ENCODE measurements at places on chromosomes 6 and 20. TPM values are rescaled to one million over a fixed set of nuclear protein-coding genes. Genes with fewer than 3 reads are reported as not detected.

SOX18 gene
- total RNA-seq = not detected

RBPJL gene
- total RNA-seq = not detected

REM1 gene
- total RNA-seq = not detected

CENPW gene
- total RNA-seq = 23.7 TPM

CRISP3 gene
- not detected for total RNA-seq

UBD gene
- not detected for total RNA-seq

HLA-DRB5 gene
- total RNA-seq = 3.4 TPM

KCNK16 gene
- not detected for total RNA-seq

C20orf204 gene
- total RNA-seq = 0.04 TPM

OR2J3 gene
- total RNA-seq = not detected

ARMH2 gene
- not detected for total RNA-seq

PRRT1 gene
- not detected for total RNA-seq

CST11 gene
- not detected for total RNA-seq

- DNase-seq = no peak
Observed at GRCh38 chr6:105920071-105920470, 166.1 kb upstream of the PRDM1 start.

GRCh38 chr6:47323887-47324286 is 14.2 kb upstream of the TNFRSF21 start:
- no peak for DNase-seq

GRCh38 chr6:137097057-137097456 is 52.3 kb upstream of the IL20RA start:
- DNase-seq = no peak

DNA sequence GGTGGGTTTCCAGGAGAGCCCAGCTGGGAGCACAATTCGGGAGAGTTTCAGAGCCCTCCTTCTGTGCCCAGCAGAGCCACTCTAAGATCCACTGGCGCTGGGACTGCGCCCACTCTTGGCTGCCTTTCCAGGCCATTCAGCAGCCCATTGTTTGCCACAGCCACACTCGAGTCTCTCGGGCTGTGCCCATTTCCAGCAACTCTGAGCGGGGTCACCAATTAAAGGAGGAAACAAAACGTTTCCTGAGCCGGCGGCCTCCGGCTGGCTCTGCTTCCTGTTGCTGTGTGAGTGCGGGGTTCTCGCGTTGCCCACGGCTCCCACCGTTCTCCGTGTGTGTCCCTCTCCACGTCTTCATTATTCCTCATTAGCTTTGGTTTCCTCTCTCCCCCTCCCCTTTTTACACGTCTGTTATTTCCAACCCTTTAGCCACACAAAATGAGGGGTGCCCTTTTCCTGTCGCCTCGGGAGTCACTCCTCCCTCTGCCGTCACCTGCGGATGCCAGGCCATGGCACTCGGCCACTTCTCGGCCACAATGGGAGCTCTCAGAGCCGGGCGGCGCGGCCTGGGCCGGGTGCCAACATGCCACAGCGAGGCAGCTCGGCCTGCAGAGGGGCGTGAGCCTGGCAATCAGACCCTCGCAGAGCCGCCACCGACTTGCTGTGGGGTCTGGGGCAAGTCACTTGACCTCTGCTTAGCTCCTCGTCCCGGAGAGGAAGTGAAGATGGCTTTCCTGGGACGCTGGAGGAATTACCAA is 94.3 kb upstream of the NKX2-2 start:
- no peak for DNase-seq

- no peak for DNase-seq
Observed at GRCh38 chr6:12525276-12525675, 191.3 kb upstream of the PHACTR1 start.

- DNase-seq = no peak
Observed at GRCh38 chr6:161105408-161105807, 113.8 kb downstream of the MAP3K4 start.

- no peak for DNase-seq
Observed at GRCh38 chr6:5869676-5870075, 137.0 kb downstream of the NRN1 start.

- no peak for DNase-seq
Observed at GRCh38 chr6:150328744-150329405, 39.9 kb upstream of the IYD start.

- DNase-seq = no peak
Observed at GRCh38 chr6:66184091-66184490, 477.1 kb upstream of the EYS start.

GRCh38 chr6:10073341-10073740 is 341.5 kb downstream of the TFAP2A start:
- no peak for DNase-seq

DNA sequence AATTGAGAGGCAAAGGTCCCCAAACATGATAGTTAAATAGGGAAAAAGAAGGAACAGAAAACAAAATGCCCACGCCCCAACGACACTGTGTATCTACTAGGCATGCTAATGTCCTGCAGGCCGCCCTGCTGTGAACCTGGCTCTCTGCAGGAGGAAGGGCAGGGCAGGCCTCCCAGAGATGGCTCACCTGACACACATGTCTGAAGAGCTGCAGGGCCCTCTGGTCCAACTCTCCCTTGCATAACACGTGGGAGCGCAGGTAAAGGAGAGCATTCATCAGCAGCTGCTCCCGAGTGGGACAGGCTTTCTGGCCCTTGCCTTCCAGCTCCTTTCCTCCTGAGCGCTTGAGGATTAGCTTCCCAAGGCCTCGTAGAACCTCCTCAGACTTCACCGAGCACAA is 53.7 kb upstream of the LYRM2 start:
- DNase-seq = no peak

- no peak for DNase-seq
Observed at GRCh38 chr6:2625581-2625980, 125.1 kb downstream of the MYLK4 start.

GRCh38 chr6:122495612-122496011 is 24.0 kb upstream of the SERINC1 start:
- no peak for DNase-seq

GRCh38 chr6:160161647-160161986 is 40.0 kb downstream of the SLC22A1 start:
- no peak for DNase-seq

DNA sequence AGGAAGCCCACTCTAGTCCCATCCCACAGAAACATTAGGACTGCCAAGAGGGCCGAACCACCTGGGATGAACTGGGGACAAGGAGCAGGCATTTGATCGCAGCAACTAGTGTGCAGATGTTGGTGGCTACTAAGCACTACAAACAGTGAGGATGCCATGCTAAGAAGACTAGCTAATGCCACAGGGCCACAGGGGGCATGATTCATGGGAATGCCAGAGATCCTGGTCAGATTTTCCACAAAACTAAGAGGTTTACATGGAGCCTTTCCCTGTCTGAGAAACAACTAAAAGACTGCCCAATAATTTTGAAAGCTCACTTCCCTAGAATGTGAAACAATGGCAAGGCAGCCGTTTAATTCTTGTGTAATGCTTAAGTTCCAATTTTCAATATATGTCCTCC is 375.9 kb upstream of the PTCHD4 start:
- DNase-seq = no peak

DNA sequence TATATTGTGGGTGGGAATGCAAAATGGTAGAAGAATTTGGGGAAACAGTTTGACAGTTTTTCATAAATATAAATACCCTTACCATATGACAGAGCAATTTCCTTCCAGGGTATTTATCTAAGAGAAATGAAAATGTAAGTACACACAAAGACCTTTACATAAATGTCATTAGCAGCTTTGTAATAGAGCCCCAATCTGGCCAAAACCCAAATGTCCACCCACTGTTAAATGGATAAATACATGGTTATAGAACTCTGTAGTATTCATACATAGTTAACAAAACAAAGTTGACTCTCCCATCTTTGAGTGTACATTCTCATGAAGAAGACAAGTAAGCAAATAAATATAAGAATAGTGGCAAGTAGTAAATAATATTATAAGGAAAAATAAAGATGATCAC is 514.8 kb upstream of the NOX3 start:
- DNase-seq = no peak

GRCh38 chr6:128572294-128572693 is 51.9 kb upstream of the PTPRK start:
- DNase-seq = no peak

DNA sequence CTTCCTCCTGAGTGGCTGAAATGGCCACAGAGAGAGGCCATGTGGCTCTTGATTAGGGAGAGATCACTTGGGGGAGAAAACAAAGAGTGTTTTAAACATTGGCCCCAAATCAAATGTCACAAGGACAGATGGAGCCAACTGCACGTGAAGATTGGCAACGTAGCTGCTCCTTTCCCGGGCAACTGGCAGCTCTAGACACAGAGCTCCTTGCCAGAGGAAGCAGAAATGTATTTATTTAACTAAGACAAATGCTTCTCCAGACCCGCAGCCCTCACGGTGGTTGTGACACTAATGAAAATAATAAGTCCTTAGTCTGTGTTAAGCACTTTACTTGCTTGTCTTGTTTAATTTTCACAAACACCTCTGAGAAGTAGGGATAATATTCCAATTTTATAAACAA is 49.6 kb upstream of the DSN1 start:
- no peak for DNase-seq

- peak; percentile 72 for DNase-seq
Observed at GRCh38 chr6:33116841-33117711, 41.3 kb downstream of the HLA-DPB1 start.

DNA sequence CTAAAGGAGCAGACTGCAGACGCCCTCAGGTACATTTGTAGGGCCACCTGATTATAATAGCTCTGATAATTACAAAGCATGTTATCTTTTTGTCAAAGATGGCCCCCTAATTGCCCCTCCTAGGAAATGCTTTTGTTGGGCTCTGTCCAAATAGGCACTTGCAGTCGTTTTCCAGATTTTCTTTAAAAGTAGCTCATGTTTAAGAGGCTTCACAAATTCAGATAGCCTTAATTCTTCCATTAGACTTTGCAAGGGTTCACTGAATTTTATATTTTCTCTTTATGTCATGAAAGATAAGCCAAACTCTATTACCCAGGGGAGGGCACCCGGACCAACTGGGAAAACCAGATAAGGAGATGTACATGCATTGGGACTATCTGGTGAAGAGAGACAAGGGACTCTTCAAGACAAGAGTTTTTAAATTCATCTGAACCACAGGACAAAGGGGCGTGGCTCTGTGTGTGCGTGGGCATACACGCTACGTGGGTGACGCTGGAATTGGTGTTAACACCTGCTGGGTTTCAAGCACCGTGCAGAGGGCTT is 95.6 kb downstream of the TOX2 start:
- no peak for DNase-seq

- no peak for DNase-seq
Observed at GRCh38 chr20:53097371-53097770, 125.2 kb downstream of the TSHZ2 start.

DNA sequence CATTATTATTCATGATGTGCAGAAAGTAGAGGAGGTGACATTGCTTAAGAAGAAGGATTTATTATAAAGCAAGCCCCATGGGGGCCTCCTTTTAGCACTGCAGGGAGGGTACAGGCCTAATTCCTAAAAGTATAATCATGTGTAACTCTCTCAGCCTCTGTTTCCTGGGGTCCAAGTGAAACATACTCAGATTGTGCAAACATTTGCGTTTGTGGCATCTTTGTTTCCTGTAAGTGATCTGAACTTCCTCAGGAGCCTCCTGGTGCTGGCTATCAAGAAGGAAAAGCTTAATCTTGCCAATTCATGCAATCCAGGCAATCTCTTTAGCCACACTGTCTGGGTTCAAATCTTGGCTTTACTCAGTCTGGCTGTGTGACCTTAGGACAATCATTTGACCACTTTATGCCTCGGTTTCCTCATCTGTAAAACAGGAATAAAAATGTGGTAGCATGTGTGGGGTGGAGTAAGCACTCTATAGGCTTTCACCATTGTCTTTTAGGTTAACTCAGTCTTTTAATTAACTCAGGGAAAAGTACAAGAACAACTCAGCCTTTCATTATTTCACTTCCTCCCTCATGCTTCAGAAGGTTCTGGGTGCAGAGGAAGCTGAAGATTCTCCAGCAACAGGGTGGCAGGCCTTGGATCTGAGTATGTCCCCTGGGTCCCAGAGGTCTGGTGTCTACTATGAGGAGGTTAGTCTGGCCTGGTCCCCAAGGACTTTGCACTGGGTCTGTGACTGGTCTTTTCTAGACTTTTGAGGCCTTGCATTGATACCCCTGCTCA is 831 bp upstream of the SIRPB2 start:
- DNase-seq = no peak

GRCh38 chr6:91149246-91149955 is 562.5 kb upstream of the MAP3K7 start:
- DNase-seq = no peak

DNA sequence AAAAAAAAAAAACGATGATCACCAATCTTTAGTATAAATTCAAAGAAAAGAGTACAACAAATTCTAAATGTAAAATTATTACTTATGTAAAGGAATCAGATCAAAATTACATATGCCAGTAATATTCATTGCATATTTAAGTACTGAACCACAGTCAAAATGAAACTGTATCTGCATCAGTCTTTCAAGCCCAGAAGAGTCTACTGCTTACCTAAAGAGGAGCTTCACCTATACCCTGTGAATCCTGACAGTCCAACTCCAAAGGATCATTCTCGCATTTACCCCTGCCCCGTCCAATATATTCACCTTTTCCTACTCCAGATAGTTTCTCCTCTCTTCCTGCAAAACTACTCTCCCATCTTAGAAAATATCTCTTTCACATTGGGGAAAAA is 9.2 kb downstream of the ATG5 start:
- DNase-seq = no peak

DNA sequence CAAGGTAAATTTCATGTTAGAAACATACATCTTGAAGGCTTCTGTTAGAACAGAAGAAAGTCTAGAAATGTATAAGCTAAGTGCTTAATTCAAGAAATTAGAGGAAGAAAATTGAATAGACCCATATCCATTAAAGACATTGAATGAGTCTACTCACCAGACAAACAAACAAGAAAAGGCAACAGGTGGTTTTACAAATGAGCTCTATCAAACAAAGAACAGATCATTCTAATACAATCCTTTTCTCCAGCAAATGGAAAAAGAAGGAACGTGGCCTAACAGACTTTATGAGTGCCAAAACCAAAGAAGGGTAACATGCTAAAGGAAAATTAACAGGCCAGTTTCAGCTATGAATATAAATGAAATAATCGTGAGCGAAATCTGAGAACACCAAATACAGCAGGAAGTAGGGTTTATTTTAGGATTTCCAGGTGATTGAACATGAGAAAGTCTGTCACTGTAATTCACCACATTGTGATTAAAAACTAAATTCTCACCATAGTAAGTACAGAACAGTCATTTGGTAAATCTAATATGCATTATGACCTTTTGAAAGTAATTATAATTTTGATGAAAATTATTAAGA is 22.6 kb downstream of the MTHFD1L start:
- no peak for DNase-seq

- DNase-seq = no peak
Observed at GRCh38 chr6:107400616-107401147, 58.7 kb downstream of the PDSS2 start.

GRCh38 chr6:46419576-46420002 is 71.7 kb downstream of the RCAN2 start:
- DNase-seq = peak; percentile 69

Measured in neural progenitor cell (in vitro differentiated cells).